G401 (cell line): ENCODE measurements at places on chromosomes 6 and 20. TPM values are rescaled to one million over a fixed set of nuclear protein-coding genes. Genes with fewer than 3 reads are reported as not detected.
A peak's percentile ranks its signal among the peaks of the same experiment; 100 is the strongest.

DNA sequence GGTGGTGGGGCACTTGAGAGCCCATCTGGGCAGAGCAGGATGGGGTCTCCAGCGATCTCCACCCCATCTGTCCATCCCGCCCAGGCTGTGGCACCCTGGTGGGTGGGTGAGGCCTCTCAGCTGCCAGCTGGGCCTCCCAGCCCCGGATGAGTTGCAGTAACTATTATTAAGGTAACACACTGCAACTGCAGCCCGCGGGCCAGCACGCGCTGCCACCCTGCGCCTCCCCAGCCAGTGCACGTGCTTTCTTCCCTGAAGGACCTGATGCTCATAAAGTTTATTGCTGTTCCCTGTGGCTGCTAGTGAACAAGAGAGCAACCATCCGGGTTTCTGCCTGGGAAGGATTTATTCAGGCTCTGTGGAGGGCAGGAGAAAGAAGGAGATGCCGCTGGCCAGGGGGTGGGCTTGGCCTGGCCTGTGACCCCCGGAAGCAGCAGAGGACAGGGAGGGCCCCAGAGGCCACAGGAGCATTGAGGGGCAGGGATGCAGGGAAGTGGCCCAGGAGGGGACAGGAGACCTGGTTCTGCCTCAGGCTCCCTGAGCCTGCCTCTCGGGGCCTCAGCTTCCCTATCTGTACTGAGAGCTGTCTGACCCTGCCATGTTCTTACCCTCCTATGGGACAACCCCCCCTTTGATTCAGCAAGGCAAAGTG lies 1.7 kb downstream of the IP6K3 start:
- no peak for DNase-seq

- DNase-seq: no peak
These were observed 1.5 kb downstream of the BAK1 start for GRCh38 chr6:33578588-33579011.

GRCh38 chr20:57205606-57206219 lies 60.7 kb downstream of the BMP7 start:
- no peak for DNase-seq

DNA sequence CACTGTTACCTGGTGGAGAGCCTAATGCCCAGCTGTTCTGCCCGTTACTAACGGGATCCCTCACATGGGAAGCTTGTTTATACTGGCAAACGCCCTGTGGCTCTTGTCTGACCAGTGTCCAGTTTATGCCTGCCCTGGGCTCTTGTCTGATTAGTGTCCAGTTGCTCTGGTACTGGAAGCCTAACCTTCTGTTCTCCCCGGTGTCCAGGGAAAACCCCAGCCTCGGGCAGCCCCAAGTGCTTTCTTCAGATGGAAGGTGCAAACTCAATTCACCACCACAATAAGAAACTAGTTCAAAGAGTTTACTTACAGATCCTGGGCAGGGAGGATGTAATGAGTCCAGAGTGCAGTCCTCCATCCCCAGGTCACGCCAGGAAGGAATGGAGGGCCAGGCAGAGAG lies 148.4 kb downstream of the TBXT start:
- no peak for DNase-seq

DNA sequence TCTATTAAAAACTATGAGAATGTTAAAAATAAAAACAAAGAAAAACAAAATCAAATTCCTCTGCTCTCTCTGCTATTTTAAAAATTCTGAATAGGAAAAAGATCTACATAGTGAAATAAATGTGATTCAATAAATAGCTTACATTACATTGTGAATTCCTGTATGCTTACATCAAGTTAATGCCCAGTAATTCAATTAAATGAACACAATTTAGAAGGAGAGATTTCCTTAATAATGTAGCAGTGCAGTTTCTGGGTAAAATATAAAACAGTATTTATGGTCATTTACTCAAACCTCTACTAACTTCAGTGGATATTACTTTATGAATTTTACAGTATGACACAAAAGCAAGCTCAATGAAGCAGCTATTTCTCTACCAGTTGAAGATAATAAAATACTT lies 594.6 kb downstream of the EYS start:
- DNase-seq: no peak

GRCh38 chr6:88616380-88616779 lies 347.0 kb downstream of the RNGTT start:
- DNase-seq: no peak

DNA sequence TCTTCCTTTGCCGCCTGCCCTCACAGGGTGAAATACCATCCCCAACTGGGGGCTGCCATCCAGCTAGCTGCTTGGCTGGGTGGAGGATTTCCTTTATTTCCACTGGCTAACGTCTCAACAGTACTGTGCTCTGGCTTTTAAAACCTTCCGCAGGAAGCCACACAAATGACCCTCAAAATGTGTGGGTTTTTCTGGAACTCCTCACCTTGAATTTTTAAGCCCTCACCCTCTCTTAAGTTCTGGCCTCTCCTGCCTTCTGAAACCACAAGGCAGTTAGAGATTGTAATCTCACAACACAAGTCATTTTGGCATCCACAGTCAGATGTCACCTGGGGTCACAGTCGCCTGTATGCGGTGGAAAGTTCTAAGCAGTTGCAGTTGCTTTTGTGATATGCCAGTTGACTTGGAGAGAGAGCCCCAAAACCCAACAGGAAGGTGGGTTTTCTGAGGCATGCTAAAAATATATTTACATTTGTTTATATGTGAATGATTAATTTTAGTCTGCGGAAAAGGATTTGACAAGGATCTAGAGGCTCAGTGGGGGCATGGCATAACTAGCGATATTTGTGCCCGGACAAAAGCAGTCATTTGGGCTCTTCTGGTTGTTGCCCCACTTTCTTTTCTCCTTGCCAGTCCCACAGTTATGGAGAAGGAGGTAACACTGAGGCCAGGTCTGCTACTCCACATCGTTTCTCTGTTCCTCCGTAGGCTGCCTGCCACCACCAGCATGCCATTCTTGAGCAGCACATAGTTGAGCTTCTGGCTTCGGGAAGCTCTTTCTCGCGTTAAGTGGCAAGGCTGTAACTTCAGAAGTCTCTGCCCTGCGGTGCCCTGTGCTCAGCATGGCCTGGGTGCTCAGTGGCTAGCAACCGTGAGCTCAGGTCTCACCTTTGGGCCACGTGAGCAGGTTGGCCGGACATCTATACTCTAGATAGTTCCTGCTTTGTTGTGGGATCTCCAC lies 335.3 kb downstream of the CD83 start:
- DNase-seq: peak; percentile 43

DNA sequence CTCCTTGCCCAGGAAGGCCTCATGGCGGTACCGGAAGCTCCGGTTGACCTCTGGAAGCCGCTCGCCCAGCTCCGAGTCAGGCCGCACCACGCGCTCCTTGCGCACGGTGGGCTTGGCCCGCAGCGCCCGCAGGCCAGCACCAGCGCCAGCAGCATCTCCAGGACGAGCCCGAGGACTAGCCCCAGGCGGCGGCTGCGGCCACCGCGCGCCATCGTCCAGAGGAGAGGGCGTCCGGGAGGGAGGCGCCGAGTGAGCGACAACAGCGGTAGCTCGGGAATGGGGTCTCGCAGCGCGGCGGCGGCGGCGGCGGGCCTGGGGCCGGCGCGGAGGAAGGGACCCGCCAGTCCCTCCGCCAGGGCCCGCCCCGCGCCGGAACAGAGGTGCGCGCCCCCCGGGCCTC lies 27.6 kb upstream of the CGA start:
- DNase-seq: no peak

DNA sequence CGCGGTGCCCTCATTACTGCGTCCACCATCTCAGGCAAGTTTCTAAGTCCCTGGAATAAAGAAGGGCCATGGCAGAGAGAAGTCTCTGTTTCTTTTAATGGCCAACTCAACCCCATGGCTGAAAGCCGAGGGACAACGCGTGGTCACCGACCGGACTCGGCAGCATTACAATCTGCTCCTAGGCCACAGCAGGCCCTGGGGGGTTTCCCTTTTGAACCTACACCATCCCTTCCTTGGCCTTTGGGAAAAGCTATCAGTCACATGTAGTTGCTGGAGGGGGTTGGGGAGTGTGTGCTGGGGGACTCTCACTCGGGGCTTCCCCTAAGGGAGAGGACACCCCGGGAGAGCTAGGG lies 11.1 kb upstream of the FAM83C start:
- DNase-seq: no peak

- DNase-seq: no peak
These were observed 239.8 kb downstream of the PTPRT start for GRCh38 chr20:42949950-42950349.

GRCh38 chr6:25179051-25179778 lies 100.0 kb upstream of the CARMIL1 start:
- DNase-seq: no peak

DNA sequence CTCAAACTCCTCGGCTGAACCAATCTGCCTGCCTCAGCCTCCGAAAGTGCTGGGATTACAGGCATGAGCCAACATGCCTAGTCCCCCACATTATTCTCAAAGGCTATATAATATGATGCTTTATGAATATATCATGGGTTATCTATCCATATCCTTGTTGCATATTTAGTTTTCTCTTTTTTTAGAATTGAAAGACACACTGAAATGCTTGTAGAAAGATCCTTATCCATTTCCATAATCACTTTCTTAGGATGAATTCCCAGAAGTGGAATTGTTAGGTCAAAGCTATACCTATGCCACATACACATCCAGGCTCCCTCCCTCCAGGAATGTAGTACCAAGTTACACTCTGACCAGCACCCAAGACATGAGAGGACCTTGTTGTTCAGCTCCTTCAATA lies 2.5 kb upstream of the ARFGEF3 start:
- peak; percentile 58 for DNase-seq

GRCh38 chr20:59814840-59815340 lies 118.5 kb downstream of the SYCP2 start:
- no peak for DNase-seq

- no peak for DNase-seq
These were observed 183.4 kb downstream of the ANKRD60 start for GRCh38 chr20:58044931-58045555.

- DNase-seq: peak; percentile 77
These were observed 37.4 kb downstream of the GCNT2 start for GRCh38 chr6:10558565-10558964.

DNA sequence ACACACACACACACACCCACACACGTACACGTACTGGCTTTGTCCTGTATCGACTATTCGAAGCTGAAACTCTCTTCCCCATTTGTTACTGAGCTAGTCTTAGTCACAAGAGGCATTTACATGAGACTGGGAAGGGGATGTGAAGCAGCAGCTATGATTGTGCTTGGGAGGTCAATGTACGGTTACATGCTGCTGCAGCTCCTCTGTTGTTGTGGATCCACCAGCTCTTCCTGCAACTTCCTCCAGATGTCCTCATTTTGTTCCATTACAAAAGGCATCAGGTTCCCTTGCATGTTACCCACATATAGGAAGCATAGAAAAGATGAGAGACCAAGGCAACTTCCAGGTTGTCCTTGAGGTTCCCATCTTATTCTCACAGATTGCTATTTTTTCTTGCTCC lies 612.4 kb upstream of the IMPG1 start:
- DNase-seq: no peak

- no peak for DNase-seq
These were observed 49.3 kb downstream of the RIN2 start for GRCh38 chr20:19807191-19807945.

GRCh38 chr6:143125455-143125854 lies 64.8 kb downstream of the AIG1 start:
- DNase-seq: no peak

GRCh38 chr6:169241688-169242350 lies 11.8 kb downstream of the THBS2 start:
- no peak for DNase-seq

DNA sequence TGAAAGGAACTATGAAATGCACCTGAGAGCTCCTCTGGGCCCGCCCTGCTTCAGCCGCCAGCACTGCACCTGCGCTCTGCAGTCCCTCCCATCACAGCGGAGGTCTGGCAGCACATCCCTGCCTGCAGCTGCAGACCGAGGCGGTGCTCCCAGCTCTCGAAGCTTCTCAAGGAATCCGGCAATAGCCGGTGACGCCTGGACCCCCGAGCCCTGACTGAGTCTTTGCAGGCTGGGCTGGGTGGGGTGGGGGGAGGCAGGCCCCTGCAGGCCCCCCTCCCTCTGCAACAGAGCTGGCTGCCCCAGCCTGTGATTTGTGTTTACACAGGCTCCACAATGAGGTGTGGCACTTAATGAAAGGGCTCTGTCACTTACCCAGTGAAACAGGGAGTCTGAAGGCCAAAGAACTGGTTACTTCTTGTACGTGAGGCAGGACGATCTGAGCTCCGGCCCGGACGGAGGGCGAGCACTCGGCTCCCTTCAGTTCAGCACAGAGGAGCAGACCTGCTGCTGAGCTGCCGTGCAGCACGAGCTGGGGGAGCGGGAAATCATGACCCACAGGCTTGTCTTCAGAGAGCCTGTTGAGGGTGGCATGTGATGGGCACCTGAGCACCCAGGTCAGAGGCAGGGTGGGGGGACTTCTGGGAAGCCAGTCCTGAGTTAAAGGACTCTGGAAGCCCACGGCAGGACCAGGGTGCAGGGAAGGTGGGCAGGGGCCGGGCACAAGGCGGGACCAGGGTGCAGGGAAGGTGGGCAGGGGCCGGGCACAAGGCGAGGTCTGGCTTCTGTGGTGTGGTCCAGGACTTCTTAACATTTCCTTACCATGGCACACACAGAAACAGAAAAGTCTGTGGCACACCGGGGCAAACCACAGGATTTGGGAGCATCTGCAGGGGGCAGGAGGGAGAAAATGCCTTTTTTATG lies 192.3 kb upstream of the THBS2 start:
- no peak for DNase-seq

GRCh38 chr6:97092673-97093305 lies 168.3 kb downstream of the KLHL32 start:
- DNase-seq: no peak

DNA sequence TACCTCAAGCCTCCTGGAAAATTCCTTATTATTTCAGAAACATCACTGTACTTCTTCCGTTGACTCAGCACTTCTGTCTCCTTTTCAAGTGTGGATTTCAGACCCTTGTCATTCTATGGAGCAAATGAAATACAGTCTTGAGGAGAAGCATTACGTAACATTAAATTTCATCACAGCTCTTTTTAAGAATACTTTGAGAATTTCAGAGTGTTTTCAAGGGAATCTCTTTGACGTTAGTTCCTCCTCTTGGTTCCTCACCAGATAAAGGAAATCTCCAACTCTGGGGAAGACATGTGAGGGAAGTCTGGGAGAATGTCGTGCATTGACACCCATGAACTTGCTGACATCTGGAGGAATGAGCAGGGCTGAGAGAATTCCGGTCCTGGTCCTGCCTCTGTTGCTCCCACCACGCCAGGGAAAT lies 32.3 kb downstream of the UST start:
- DNase-seq: no peak

GRCh38 chr20:25394276-25394675 lies 3.6 kb upstream of the ABHD12 start:
- no peak for DNase-seq

Gene MYB
- not detected in 2 replicates for total RNA-seq

Gene KCNK16
- total RNA-seq: not detected in 2 replicates

Gene FABP7
- total RNA-seq: not detected in 2 replicates

Gene NMBR
- not detected in 2 replicates for total RNA-seq

Gene GPSM3
- 3.4 and 7.9 TPM in 2 replicates for total RNA-seq

Gene ZFP57
- total RNA-seq: not detected in 2 replicates

Gene RNF182
- 0.31 and 1.9 TPM in 2 replicates for total RNA-seq

Gene DEFB112
- total RNA-seq: not detected in 2 replicates

Gene PARD6B
- total RNA-seq: 30.0 and 43.3 TPM in 2 replicates

Gene TMEM14C
- total RNA-seq: 140 and 145 TPM in 2 replicates

Gene B3GAT2
- 0.07 and 0.43 TPM in 2 replicates for total RNA-seq

Gene MED23
- 15.2 and 23.8 TPM in 2 replicates for total RNA-seq

Gene GMPR
- not detected in 2 replicates for total RNA-seq

Gene CDSN
- total RNA-seq: not detected in 2 replicates

Gene MACROD2
- not detected in 2 replicates for total RNA-seq
